ENCODE measurements at places on chromosomes 7 and 10.

GRCh38 chr7:20894806-20895205 lies 108.1 kb upstream of the SP8 start:
- no peak for DNase-seq

- DNase-seq = no peak
These were observed 370.2 kb downstream of the GATA3 start for GRCh38 chr10:8424555-8425211.

- DNase-seq = no peak
These were observed 2.4 kb downstream of the HHEX start for GRCh38 chr10:92692080-92692671.

DNA sequence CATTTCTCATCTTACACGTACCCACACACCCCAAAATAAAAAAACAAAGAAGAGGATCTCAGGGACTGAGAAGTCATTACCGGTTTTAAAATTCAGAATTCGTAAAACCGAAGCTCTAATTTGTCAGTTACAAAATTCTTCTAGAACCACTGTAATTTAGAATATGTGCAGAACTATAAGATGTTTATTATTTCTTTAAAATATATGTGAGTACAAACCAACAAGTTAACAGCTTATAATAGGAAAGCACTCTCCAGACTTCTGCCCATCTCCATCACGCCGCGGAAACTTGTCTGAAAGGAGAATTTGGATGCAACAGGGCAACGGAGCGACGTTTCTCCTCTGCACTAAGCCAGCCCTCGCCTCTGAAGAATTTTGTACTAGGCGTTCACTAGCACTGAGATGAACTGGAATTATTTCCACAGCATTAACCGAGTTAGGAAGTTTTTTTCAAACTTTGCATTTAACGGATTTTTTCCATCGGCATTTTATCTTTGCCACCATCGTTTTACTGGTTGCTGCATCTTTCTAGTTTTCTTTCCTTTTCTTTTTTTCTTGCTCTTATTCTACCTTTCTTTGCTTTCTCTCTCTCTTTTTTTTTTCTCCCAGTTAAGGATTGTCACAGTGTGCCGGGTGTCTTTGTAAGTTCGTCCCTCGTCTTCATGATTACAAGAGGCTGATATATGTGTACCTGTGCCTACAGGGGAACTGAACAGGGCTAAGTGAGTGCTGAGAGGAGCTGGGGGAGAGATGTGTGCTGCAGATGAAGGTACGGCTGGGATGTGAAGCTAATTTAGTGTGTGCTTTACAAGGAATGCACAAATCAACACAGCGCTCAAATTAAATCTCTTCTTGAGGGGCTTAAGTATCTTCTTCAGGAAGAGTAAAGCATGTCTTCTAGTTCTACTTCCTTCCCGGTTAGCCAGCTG lies 295.9 kb upstream of the NFE2L3 start:
- no peak for DNase-seq

DNA sequence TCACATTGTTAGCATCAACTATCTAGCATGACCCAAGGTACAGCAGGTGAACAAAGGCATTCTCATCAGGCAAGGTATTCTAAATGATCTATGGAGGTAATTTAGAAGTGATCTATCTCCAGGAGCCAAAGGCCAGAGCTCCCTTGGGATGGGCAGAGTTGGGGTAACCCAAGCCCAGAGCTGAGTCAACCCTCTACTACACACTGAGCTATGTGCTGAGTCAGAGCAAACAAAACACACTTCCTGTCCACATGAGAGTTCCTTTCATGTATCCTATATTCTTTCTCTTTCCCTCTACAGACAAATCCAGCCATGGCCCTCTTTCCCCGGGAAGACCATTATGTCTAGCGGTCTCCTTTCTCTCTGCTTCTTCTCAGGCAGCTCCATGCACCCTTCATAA lies 68.2 kb upstream of the AGK start:
- no peak for DNase-seq

- DNase-seq = no peak
These were observed 899.1 kb upstream of the AUTS2 start for GRCh38 chr7:68699090-68699711.
